Activated T-helper 1 cell treated with anti-CD3 and anti-CD28 coated beads, Interleukin-2, amount 50 U/mL, for 16 hours (primary cell): ENCODE measurements at places on chromosomes 6 and 20.

GRCh38 chr20:362271-363254 is 15.7 kb downstream of the NRSN2 start:
- no peak for DNase-seq

- no peak for DNase-seq
Measured at GRCh38 chr6:137332637-137333280, 113.6 kb upstream of the IFNGR1 start.

- DNase-seq, result no peak
Measured at GRCh38 chr6:147859071-147859470, 350.6 kb downstream of the SAMD5 start.

- DNase-seq, result no peak
Measured at GRCh38 chr20:33311011-33311410, 28.0 kb downstream of the BPIFB1 start.

- DNase-seq, result no peak
Measured at GRCh38 chr20:32976746-32977145, 27.5 kb downstream of the SUN5 start.
